NK-92 treated with Interleukin-12 subunit alpha and Interleukin-12 subunit beta, amount 100 ng/mL, for 24 hours (cell line): ENCODE measurements at places on chromosomes 1 and 21.

GRCh38 chr1:66365635-66366034 is 168.3 kb upstream of the SGIP1 start:
- DNase-seq, result no peak

- DNase-seq, result no peak
Observed at GRCh38 chr1:84598418-84598817, 24.2 kb upstream of the CTBS start.

GRCh38 chr1:6321205-6321604 is 60.3 kb upstream of the GPR153 start:
- no peak for DNase-seq

GRCh38 chr1:92310185-92310597 is 11.3 kb downstream of the RPAP2 start:
- DNase-seq, result no peak

GRCh38 chr1:161273402-161273801 is 14.9 kb downstream of the PCP4L1 start:
- no peak for DNase-seq

- no peak for DNase-seq
Observed at GRCh38 chr1:38608202-38608864, 251.2 kb downstream of the RRAGC start.

GRCh38 chr1:24224086-24224485 is 37.0 kb upstream of the IFNLR1 start:
- no peak for DNase-seq

- DNase-seq, result no peak
Observed at GRCh38 chr1:18257778-18258177, 150.2 kb downstream of the IGSF21 start.

DNA sequence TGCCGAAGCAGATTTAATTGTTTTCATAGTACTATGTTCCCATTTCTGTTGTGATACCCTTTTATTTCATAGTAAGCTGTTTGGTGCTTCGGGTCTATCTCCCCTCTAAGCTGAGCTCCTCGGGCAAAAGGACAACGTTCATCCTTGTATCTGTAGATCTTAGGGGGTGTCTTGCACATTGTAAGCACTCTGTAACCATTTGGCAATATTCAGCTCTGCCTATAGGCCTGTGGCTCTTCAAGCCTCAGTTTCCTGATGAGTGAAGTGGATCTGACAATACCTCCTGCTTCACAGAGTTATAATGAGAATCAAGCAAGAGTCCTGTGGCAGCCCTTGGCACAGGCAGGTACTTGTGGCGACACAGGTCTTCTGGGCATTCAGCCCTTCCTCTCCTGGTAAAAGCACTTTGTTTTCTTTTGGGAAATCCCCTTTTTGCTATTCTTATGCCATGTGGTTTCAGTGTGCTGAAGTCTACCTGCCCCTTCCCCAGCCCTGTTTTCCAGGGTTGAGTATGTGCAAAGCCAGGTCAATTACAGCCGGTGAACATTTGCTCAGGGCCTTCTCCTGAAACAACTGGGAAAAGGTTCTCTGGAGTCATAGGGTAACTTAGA is 8.5 kb upstream of the EXO1 start:
- DNase-seq, result no peak

DNA sequence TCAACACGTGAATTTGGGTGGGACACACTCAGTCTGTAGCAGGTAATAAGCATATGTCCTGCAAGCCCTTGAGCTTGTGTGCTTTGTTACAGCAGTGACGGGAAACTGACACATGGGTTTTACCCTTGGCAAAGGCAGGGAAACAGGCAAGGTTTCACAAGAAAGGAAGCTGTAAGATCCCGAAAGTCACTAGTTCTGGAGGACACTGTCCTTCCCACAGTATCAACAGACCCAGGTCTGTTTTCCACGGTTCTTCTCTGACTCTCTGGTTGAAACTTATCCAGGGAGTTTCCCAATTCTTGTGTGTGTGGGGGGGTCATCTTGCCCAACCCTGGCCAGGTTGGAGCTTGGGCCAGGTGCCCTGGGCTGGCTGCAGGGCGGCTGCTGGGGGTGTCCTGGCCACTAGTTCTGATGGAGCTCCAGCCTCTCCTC is 29.3 kb upstream of the ZBTB21 start:
- DNase-seq, result no peak

- DNase-seq, result no peak
Observed at GRCh38 chr1:154353966-154354365, 28.6 kb downstream of the ATP8B2 start.

DNA sequence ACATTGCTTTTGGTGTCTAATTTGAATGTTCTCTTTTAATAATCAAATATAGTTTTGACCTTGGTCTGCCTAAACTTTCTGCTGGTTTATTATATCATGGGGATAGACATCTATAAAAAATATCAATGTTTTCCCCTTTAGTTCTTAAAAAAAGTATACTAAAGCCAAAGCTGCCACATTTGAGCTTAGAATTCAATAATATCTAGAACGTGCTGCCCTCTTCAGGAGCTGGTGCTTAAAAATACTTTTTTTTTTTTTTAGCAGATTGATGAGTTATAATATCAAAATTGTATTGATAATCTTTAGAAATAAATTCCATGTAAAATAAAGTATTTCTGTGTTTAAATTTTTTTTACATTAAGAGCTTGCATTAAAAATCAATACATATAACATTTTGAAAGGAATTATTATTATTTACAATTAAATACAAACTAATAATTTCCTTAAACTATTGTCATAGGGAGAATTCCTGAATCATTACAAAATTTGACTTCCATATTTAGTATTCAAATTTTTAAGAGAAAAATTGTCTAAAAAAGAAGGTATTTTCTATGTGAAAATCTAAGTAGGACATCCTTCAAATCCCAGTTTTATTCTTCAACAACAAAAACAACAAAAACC is 40.1 kb upstream of the ADGRL2 start:
- no peak for DNase-seq

DNA sequence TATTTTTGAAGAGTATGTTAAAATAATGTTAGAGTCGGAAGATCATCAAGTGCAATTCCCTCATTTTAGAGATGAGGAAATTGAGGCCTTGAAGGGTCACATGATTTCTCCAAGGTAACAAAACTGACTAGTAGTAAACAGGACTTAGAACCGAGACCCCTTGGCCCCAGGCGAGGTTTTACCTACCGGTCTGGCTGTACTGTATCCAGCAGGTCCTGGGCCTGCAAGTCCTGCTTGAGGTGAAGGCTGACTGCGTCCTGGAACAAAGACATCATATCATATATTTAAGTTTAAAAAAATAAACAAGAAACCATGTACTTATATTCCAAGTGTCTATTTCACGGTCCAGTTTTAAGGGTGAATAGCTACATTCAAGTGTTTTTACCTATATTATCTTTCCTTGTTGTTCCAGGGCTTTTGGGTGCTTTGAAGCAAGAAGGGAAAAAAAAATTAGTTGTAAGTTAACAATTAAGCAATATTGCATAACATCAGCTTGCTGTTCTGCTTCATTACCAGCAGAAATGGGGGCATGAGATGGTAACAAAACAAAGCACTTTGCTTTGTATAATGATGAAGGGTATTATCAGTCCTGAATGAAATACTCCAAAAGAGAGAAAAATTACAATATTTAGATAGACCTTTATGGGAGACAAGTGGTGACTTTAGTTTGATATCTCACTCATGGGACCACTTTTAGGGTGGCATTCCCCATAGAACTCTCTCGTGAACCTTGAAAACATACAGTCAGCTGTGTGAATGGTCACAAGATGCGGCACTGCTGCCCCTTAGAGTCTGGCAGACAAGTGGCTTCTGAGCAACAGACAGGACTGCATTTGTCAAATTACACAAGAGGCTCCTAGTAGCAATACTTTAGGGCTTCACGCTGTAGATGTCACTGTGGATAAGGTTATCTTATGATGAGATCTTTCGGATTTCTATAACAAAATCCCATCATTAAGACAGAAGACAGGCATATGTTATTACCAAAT is 29.8 kb upstream of the CFAP298 start:
- no peak for DNase-seq

DNA sequence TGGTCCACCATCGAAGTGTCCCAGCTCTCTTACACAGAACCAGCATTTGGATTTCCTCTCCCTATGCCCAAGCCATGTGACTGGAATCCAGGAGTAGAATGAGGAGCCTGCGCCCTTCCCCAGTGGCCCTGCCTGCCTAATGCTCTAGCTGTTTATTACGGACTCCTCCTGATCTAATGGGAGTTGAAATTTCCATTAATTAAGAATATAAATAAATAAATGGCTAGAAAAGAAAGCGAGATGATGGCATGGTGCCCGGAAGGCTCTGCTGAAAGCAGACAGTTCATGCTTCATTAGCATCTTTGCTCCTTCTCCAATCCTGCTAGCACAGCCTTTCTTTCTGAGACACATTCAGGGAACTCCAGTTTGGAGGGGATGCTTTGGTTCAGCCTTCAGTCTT is 216.2 kb downstream of the SEC16B start:
- DNase-seq, result no peak

DNA sequence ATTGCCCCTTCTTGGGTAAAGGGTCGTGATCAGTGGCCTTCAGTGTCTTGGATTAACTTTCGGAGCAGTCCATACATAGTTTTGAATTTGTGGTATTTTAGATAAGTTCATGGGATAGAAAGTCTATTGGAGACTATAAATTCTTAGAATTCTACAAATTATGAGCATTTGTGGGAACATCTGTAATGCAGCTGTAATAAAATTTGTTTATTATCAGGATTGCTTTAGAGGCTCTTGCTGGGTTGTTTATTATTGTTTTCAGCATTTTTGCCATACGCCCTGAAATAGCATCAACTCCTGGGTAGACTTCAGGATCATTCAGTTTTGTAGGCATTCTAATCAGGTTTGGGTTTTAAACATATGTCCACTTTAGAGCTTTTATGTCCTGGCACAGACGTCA is 16.1 kb downstream of the LAMC1 start:
- DNase-seq, result no peak

GRCh38 chr1:10626131-10626731 is 151.5 kb downstream of the PEX14 start:
- DNase-seq, result no peak

DNA sequence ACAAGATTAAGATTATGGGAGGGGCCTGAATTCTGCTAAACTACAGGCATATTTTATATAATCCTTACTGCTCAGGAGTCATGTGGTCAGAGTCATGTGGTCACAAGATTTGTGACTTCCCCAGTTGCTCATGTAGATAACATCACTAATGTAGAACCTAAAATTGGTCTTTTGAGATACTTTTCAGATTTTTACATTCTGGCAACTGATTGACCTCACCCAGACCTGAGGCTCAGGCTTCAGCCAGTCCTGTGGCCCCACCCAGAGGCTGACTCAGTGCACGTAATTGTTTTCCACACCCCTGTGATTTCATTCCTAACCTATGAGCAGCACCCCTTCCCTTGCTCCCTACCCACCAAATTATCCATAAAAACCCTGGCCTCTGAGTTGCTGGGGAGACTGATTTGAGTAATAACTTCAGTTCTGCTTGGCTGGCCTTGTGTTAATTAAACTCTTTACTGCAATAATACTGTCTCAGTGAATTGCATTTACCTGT is 41.7 kb upstream of the ZNF326 start:
- DNase-seq, result peak; percentile 5

DNA sequence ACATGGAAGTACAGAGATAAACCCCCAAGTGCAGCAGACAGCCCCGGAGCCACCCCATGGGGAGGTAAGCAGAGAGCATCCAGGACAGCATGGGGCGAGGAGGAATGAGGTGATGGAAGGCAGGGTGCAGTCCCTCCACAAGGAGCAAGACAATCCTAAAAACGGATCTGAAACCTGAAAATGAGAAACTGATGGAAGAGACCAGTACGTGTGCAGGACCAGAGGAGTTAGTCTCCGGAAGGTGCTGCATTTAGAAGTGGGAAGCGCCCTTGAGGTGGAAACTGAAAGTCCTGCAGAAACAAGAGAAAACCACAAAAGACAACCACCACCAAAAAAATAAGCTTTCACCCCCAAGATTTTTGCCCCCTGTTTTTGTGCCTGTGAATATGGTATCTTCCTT is 17.4 kb upstream of the DDOST start:
- no peak for DNase-seq

DNA sequence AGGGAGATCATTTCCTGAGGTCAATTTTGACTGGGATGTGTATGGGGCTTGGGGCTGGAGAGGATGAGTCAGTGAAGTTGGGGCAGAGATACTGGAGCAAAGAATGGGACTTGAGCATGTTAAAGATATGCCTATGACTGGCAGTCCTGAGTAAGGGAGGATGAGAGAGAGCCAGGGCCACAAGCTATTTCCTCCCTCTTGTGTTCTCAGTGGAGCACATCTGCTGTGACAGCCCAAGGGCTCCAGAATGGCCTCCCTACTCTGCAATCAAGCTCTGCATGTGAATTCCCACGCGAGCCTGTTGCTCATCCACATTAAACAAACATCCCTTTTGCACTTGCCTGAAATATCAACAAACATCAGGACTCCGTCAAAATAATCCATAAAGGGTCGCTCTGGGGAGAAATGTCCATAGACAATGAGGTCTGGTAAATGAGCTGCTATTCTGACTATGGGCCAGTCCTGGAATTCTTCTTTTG is 9.2 kb downstream of the ADCY10 start:
- no peak for DNase-seq
